ENCODE measurements at places on chromosomes 2 and 18.

DNA sequence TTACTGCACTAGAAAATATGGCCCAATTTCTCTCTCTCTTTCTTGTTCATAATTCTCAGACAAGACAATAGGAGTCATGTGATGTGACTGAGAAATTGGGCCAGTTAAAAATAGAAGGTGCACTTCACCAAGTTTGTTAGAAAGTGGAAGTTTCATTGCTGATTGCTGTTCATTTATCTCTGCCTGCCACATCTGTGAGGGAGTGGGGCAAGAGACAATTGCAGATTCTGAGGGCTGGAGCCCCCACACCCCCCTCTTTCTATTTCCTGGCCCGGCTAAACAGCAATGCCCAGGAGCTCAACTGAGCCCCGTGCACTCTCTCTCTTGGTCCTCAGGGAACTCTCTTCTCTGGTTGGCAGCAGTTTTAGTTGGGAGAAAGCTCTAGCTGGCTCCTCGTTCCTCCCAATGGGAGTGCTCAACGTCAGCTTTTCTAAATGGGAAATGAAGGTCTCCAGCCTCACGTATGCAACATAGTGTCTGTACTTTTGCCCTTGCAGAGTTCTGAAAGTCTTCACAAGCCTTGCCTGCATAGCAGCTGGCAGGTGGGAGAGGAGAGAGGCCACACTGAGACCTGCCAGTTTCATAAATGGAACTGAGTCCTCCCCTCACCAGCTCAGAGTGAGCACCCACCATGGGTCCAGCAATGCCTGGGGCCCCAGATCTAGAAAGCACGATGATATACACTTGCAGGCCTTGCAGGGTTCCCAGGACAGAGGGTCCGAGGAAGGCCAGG lies 115.7 kb downstream of the MYCN start:
- no peak for DNase-seq

GRCh38 chr2:134499307-134499926 lies 219.4 kb downstream of the TMEM163 start:
- no peak for DNase-seq

GRCh38 chr2:96233880-96234316 lies 25.3 kb upstream of the STARD7 start:
- no peak for DNase-seq

GRCh38 chr2:29015701-29016470 lies 34.8 kb downstream of the TOGARAM2 start:
- no peak for DNase-seq

- no peak for DNase-seq
Observed at GRCh38 chr2:71174207-71174606, 43.8 kb downstream of the MPHOSPH10 start.

- no peak for DNase-seq
Observed at GRCh38 chr2:46955764-46956163, 40.2 kb upstream of the MCFD2 start.

GRCh38 chr2:85032621-85033020 lies 61.7 kb downstream of the KCMF1 start:
- no peak for DNase-seq

- no peak for DNase-seq
Observed at GRCh38 chr2:160111951-160112798, 49.8 kb upstream of the PLA2R1 start.

DNA sequence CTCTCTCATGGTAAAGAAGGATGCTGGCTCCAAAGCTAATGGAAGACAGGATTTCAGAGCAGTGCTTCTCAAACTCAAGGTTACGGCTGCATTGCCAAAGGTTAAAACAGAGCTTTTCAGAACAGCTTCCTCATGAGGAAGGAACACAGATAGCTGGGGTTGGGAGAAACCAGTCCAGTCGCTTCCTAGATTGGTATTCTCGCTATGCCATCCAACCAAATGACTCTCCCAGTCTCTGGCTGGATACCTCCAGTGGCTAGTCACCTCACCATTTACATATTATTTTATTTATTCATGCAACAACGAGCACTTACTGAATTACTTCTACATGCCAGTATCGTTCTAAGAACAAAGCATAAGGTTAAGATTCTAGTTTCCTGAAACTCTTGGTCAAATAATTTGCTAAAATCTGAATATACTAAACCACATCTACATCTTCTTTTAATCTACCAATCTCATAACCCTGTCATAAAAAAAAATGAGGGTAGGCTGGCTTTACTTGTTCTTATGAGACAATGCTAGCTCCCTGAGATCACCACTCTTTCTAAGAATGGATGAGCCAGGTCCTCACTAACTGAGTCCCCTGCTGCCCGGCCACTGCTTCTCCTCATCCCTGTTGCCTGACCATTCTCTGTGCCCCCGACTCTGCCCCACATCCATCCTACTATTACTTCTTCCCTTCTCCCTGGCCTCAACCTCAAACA lies 20.4 kb downstream of the KDSR start:
- DNase-seq = no peak

GRCh38 chr2:22056621-22057132 lies 932.9 kb downstream of the TDRD15 start:
- no peak for DNase-seq

DNA sequence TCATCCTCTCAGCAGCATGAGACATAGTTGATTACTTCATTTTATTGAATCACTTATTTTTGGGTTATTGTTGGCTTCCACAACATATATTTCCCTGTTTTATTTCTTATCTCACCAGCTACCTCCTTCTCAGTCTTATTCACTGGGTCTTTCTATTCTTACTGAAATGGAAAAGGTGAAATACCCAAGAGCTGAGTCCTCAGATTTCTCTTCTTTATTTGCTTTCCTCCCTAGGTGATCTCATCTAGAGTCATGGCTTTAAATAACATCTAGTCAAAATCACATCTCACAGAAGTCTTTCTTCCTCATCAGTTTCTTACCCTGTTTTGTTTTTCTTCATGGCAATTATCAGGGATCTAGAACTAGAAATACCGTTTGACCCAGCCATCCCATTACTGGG lies 105.0 kb upstream of the RBBP8 start:
- no peak for DNase-seq

DNA sequence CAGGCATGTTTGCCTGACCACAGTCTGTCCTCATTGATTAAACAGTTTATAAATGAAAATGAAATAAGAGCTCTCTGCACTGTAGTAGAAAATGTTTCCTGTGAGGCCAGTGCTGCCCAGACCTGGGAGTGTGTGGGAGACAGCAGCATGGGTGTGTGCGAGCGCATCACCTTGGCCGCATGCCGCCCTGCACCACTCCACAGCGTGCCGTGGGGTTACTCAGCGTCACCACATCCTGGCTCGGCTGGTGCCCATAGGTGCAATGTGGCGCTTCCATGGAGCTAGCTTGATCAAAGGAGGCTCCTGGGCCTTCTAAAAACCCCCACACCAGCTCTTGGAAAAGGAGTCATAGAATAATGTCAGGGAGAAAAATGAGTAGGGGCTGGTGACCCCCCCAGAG lies 76.0 kb upstream of the EPC2 start:
- DNase-seq = no peak

- no peak for DNase-seq
Observed at GRCh38 chr2:47230418-47230817, 75.3 kb upstream of the STPG4 start.

- no peak for DNase-seq
Observed at GRCh38 chr18:63155910-63156773, 163.4 kb downstream of the BCL2 start.

- DNase-seq = no peak
Observed at GRCh38 chr2:20092226-20092900, 40.9 kb upstream of the LAPTM4A start.

DNA sequence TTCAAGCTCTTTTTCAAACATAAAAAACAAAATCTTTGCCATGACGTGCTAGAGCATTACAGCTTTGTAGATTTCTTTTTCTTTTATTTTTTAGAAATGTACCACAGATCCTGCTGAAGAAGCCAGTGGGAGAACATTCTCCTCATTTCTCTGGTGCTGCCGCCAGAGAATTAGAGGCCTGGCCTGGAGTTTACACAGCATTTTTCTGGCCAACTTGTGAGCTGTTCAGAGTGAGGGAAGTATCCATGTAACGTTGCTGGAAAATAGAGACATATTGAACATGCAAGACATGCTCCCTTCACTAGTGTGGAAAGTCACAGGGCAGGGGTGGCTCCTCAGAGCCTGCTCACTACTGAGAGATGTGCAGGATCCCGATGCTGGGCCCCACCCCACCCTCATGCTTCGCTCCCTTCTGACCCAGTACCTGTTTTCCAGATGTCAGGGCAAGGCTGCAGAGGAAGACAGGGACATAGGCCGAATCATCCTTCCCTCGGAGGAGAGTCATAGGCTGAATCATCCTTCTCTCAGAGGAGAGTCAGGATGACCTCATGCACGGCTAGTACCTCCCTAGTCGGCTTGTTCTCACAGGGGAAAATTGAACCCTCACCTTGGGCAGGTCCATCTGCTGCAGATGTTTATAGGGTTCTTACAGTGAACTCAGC lies 298.5 kb downstream of the INSIG2 start:
- no peak for DNase-seq

DNA sequence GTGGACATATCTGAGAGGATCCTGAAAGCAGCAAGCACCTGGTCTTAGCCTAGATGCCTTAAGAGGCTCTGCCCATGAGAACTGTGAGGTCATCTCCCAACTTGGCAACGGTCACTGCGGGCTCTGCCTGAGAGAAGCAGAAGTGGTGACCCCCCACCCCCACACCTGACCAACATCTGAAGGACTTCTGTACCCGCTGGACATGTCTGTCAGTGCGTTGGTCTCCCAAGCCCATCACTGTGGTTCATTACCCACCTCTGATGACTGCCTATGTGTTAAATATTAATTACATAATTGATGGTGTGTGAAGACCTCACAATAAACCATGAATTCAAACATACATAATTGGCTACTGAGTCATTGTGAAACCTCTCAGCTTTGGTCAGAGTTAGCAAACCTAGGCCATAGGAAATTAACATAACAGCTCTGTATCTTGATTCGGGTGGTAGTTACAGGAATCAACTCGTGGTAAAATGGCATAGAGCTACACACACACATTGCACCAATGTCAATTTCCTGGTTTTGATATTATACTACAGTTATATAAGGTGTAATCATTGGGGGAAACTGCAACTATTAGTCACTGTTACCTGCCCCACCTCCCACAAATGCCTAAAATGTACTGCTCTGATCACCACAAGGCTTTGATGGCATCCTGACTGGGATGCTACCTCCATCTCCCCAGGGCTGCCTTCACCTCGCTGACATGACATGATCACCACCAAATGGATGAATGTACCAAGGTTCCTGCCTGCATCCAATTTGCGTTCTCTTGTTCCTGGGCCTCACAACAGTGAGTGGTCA lies 4.3 kb upstream of the GALNT1 start:
- DNase-seq = no peak

DNA sequence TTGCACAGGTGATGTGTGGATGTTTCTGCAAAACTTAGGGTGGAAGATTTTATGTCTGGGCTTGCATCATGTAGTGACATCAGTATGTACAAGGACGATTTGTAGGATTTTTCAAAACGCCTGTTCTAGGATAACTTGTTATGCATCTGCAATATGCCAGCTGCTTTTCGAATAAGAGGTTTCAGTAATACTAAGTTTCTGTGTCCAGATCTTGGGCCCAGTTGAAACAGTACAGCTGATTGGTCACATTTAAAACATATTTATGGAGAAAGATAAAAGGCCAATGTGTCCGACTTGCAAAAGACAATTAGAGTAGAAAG lies 1.2 kb downstream of the PTPN4 start:
- no peak for DNase-seq

DNA sequence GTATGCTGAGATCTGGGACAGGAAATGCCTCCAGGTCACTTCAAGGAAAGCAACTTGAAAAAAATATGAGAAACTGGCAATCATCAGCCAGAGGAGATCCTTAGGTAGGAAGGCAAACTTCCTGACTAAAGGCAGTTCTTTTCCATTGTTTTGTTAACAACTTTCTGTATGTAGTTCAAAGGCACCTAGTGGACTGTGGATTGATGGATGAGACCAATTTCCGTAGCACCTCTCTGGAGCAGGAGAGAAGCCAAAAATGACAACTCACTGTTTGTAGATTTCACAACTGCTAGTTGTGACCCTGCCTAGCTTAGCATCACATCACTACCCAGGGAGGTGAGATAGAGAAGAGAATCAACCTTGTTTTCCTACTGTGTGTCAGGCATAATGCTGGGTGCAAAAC lies 21.8 kb upstream of the NOSTRIN start:
- no peak for DNase-seq
